ENCODE measurements at places on chromosomes 7 and 10.

GRCh38 chr10:80154978-80155695 lies 22.6 kb downstream of the PLAC9 start:
- DNase-seq: no peak

DNA sequence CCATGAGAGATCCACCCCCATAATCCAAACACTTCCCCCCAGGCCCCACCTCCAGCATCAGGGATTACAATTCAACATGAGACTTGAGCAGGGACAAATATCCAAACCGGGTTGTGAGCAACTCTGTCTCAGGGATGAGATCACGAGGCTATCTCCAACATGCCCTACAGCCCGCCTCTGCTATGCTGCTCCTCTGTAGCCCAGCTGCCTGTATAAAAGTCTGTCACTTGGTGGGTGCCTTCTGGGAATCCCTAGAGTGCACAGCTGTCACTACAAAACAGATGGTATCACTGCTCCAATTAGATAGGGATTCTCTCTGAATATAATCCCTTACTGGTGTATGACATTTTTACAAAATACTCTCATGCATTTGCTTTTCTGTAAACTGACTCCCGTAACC lies 114.9 kb upstream of the NANOS1 start:
- DNase-seq: no peak

- DNase-seq: no peak
Observed at GRCh38 chr7:133056370-133057238, 25.3 kb downstream of the CHCHD3 start.

GRCh38 chr7:30594048-30594539 lies 584 bp upstream of the GARS1 start:
- peak; percentile 33 for DNase-seq

Measured in stimulated activated CD4-positive, alpha-beta T cell treated with anti-CD3 and anti-CD28 coated beads, Interleukin-12 subunit alpha, Interleukin-12 subunit beta, amount 100 ng/mL, for 24 hours (primary cell).